PC-3 (cell line): ENCODE measurements at places on chromosomes 1 and 21. TPM values are rescaled to one million over a fixed set of nuclear protein-coding genes. Genes with fewer than 3 reads are reported as not detected.
A peak's percentile ranks its signal among the peaks of the same experiment; 100 is the strongest.

- H3K27me3 ChIP-seq: no peaks in the 10 kb centered on the region
- peak; percentile 64 for DNase-seq
- H3K36me3 ChIP-seq: no peaks in the 10 kb centered on the region
- no peak overlapping the region for H3K4me3 ChIP-seq
- H3K4me1 ChIP-seq: peaks cover 45% of the 10 kb centered on the region
Observed at GRCh38 chr1:197787056-197787455, 11.8 kb upstream of the DENND1B start.

DNA sequence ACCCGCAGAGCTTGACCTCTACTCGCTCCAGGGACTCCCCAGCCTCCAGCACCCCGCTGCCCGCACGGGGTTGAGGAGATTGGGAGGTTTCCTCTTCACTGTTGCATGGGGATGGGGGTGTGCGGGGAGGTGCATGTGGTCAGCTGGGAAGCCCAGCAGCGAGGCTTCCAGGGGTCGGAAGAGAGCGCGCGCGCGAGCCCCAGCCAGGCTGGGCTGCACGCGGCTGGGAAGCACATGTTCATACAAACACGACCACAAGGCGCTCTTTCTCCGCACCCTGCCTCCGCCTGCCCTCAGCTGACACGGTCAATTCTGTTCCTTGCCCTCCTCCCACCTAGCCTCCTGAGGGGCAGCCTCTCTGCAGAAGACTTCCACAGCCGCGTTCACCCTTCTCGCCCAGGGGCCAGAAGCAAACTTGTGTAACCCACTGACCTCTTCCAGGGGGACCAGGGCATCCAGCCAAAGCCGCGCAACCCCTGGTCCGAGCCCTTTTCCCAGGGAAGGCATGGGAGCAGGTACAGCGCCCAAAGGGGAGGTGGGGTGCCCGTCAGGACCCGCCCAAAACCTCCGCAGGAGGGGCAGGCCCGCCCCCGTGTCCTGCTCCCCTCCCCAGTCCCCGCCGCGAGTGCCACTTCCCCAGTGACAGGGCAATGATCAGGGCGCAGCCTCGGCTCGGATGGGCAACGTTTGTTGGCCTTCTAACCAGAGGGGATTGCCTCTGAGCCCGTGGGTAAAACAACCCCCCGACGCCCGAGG, 1.3 kb downstream of the COL24A1 start:
- peaks cover 65% of the 10 kb centered on the region for H3K27me3 ChIP-seq
- H3K4me1 ChIP-seq: peaks cover 11% of the 10 kb centered on the region

GRCh38 chr1:207306023-207306422, 15.5 kb upstream of the CD55 start:
- no peaks in the 10 kb centered on the region for H3K36me3 ChIP-seq
- peaks cover 45% of the 10 kb centered on the region for H3K4me1 ChIP-seq
- peak overlapping the region; percentile 89 for H3K27ac ChIP-seq
- H3K27me3 ChIP-seq: no peaks in the 10 kb centered on the region

DNA sequence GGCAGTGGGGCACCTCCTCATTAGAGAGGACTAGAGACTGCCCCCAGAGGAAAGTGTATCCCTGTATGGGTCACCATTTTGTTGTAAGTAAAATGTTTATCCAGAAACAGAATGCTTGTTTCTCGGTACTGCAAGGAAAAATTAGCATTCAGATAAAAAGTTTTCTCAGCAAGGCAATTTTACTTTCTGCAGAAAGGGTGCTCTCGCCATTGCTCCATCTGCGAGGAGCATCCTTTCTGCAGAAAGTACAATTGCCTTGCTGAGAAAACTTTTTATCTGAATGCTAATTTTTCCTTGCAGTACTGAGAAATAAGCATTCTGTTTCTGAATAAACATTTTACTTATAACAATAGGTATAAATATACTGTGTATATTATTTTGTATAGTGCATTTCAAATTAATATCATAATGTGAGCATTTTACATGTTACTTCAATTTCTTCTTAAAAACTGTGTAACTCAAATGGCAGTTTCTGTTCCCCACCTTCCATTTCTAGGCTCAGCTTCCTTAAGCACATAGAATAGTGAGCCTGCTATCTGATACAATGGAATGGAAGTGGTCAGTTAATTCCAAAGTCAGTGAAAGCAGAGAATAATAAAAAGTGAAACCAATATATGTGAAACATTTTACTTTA, 76.5 kb upstream of the DESI2 start:
- no peak overlapping the region for H3K27ac ChIP-seq
- H3K36me3 ChIP-seq: peaks cover 25% of the 10 kb centered on the region; the same call in 1 of the 2 replicates
- no peaks in the 10 kb centered on the region for H3K27me3 ChIP-seq
- H3K4me3 ChIP-seq: no peak overlapping the region
- H3K4me1 ChIP-seq: no peaks in the 10 kb centered on the region
- DNase-seq: peak; percentile 21

DNA sequence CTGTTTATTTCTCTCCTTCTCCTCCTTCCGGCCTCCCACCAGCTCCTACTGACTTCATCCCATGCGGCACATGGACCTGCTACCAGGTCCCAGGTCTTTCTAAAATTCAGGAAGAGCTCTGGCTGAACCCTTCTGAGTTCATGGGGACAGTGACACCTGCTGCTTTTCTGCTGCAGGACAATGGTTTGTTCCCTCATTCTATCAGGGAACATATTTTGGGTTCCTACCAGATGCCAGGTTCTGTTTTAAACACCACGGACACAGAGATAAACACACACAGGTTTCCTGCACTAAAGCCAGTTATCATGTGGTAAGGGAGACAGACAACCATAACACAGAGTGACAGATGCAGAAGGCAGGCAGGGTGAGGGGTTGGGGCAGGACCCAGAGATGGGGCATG, 114.0 kb upstream of the RAB4A start:
- H3K27ac ChIP-seq: no peak overlapping the region
- H3K4me3 ChIP-seq: no peak overlapping the region
- no peaks in the 10 kb centered on the region for H3K36me3 ChIP-seq

- DNase-seq: no peak
- H3K36me3 ChIP-seq: no peaks in the 10 kb centered on the region
- H3K4me1 ChIP-seq: no peaks in the 10 kb centered on the region
- no peak overlapping the region for H3K27ac ChIP-seq
Observed at GRCh38 chr1:34683616-34684015, 71.2 kb upstream of the GJB5 start.

DNA sequence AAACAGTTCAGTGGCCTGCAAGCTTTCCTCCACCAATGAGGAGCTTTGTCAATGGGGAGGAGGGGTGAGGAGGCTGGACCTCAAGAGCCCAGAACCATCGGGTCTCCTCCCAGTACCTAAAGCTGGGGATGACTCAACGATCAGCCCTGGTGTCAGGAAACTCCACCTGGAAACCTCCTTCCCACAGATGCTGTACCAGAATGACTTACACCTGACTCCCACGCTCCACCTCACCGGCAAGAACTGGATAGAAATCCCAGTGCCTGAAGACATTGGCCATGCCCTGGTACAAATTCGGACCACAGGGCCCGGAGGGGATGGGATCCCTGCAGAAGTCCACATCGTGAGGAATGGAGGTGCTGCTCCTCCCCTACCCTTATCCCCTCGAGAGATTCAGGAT, 11.4 kb downstream of the TMEM81 start:
- H3K4me3 ChIP-seq: no peak overlapping the region
- DNase-seq: peak; percentile 60
- peaks cover 10% of the 10 kb centered on the region; the same call in 1 of the 2 replicates for H3K4me1 ChIP-seq

DNA sequence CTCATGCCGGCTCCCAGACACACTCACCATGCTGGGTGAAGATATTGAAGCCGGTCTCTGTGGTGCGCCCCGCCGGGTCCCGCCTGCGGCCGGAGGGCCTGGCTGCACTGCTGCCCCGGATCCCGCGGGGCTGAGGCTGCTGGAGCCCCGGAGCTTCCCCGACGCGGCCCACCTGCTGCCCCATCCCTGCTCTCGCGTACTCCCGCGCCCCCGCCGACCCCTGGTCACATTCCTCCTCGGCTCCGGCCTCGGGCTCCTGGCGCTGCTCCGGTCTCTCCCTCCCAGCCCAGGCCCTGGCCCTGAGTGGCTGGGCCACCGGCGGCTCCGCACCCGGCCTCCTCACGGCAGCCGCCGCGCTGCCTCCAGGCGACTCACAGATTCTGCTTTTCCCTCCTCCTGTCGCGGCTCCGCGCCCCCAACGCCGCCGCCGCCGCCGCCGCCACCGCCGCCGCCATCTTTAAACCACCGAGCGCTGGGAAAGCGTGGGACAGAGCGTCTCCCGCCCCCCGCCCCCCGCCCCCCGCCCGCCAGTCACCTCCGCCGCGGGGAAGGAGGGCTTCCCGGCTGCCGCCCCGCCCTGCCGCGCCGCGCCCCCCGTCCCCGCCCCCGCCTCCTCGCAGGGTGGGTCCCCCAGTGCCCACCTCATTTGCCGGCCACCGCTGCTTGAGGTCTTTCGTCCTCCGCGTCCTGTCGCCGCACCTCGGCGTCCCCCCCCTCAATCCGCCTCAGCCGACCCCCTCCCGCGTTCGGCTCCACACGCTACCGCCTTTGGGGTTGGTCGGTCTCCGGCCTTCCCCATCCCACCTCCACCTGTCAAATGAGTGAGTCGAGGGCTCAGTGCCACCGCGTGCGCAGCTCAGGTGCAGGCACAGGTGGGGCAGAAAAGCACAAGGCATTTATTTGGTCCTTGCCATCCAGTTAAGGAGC, at the start of gene ABL2:
TSS of gene ABL2 (minus strand) at position 464 of the 927 bp plus-strand sequence. CDS start at position 184, 280 bp downstream.
- no peaks in the 10 kb centered on the region for H3K27me3 ChIP-seq
- H3K4me3 ChIP-seq: peak within 1 kb of the TSS; percentile 94
- H3K27ac ChIP-seq: peak within 1 kb of the TSS; percentile 83
- peak; percentile 44 for DNase-seq
- peaks cover 33% of the 10 kb centered on the region for H3K4me1 ChIP-seq

The CSF3R gene
- not detected in 2 replicates for total RNA-seq

The TMEM9 gene
- 428 and 435 TPM in 2 replicates for total RNA-seq

The NECTIN4 gene
- 6.8 and 7.0 TPM in 2 replicates for total RNA-seq

DNA sequence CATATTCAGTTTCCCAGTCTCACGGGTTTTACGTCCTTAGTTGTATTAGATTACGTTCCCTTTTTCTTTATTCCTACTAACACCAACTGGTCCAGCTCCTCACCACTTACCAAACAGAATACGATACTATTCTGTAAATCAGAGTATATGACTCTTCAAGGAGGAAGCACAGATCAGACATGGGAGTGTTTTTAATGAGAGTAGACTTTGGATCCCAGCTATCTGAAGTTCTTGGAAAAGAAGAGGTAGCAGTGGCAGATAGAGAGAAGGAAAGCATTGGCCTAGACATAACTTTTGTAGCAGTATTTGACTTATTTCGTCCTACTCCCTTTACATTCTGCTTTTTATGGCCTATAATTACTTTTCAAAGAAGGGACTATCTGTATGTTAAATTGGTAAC, 24.1 kb upstream of the PLA2G4A start:
- no peaks in the 10 kb centered on the region for H3K36me3 ChIP-seq
- no peak overlapping the region for H3K27ac ChIP-seq
- H3K27me3 ChIP-seq: no peaks in the 10 kb centered on the region

GRCh38 chr1:54252371-54252936, 52.5 kb downstream of the MRPL37 start:
- no peak overlapping the region for H3K4me3 ChIP-seq
- DNase-seq: no peak
- peak overlapping the region; percentile 85 for H3K27ac ChIP-seq
- H3K27me3 ChIP-seq: no peaks in the 10 kb centered on the region
- H3K36me3 ChIP-seq: no peaks in the 10 kb centered on the region
- peaks cover 45% of the 10 kb centered on the region for H3K4me1 ChIP-seq

- no peaks in the 10 kb centered on the region for H3K36me3 ChIP-seq
- H3K4me3 ChIP-seq: no peak overlapping the region
- no peaks in the 10 kb centered on the region for H3K4me1 ChIP-seq
- DNase-seq: no peak
Observed at GRCh38 chr1:152645146-152645545, 18.0 kb upstream of the LCE2D start.

The FMO5 gene
- 2.8 and 3.2 TPM in 2 replicates for total RNA-seq

The GRIK3 gene
- total RNA-seq: not detected in 2 replicates

The SH2D2A gene
- 6.9 and 7.8 TPM in 2 replicates for total RNA-seq

- H3K27ac ChIP-seq: no peak overlapping the region
- no peak for DNase-seq
- no peaks in the 10 kb centered on the region for H3K36me3 ChIP-seq
- no peak overlapping the region for H3K4me3 ChIP-seq
- H3K27me3 ChIP-seq: no peaks in the 10 kb centered on the region
- H3K4me1 ChIP-seq: peaks cover 10% of the 10 kb centered on the region
Observed at GRCh38 chr1:89641781-89642180, 8.9 kb downstream of the LRRC8C start.

DNA sequence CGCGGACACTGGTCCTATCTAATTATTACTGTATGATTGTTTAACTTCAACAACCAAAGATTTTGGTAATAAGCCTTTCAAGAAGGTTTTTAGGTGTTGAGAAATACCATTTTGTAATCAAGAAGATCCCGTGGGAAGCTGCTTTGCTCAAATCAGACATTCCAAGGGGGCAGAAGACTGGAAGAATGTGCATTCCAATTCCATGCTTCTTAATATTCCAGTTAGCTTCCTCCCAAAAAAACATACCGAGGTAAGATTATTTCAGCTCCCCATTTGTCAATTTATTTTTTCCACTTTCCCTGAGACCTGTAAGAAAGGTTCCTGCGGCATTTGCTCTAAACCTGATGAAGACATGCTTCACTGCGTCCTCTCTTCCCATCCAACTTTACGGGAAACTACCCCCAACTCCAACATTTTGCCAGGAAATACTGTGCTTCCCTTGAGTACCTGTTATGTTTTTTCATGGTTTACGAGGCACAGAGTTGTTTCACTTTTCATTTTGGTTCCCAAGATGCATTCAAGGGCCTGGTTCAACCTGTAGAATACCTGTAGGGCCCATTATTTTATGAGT, 4.1 kb downstream of the CNN3 start:
- DNase-seq: no peak
- H3K4me1 ChIP-seq: peaks cover 39% of the 10 kb centered on the region
- peak overlapping the region; percentile 89 for H3K4me3 ChIP-seq
- no peak overlapping the region for H3K27ac ChIP-seq
- peaks cover 33% of the 10 kb centered on the region for H3K36me3 ChIP-seq

DNA sequence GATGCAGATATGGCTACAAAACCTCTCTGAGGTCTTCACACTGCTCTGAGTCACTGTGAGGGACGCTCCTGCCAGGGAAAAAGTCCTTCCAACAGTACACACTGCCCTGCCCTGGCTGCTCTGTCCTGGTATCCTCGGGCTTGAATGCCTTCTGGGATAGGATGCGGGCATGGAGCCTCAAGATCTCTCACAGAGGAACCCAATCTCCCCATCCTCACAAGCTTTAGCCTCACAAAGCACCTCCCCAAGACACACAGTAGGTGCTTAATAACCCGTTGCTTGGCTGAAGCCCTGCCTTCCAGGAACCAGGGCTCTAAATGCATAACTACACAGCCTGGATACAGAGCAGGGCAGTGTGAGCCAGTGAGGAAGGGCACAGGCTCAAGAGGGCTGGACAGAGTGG, 9.2 kb downstream of the RAP1GAP start:
- DNase-seq: no peak
- no peak overlapping the region for H3K4me3 ChIP-seq
- H3K4me1 ChIP-seq: 0 out of 2 replicates have a peak, but pooled peaks cover 3% of the 10 kb centered on the region
- H3K27ac ChIP-seq: no peak overlapping the region
- H3K36me3 ChIP-seq: no peaks in the 10 kb centered on the region
- 0 out of 2 replicates have a peak, but pooled peaks cover 6% of the 10 kb centered on the region for H3K27me3 ChIP-seq

DNA sequence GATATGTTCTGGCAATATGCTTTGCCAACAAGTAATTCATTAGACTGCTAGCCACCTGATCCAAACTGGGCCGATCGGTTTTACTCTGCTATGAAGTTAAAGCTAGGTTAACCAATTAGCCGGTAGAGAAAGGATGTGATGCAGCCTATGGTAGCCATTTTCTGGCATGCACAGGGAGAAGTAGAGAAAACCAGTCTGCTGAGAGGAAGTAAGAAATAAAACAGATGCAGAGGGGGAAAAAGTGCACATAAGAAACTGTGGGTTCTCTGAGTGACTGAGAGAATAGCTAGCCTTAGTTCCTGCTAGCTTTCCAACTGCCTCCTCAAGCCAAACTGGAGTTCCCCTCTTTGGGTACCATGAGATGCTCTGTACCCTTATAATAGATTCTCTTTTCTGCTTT, 52.8 kb downstream of the ARID4B start:
- DNase-seq: no peak
- H3K27me3 ChIP-seq: no peaks in the 10 kb centered on the region
- no peak overlapping the region for H3K27ac ChIP-seq
- no peaks in the 10 kb centered on the region for H3K36me3 ChIP-seq
- H3K4me3 ChIP-seq: no peak overlapping the region
- no peaks in the 10 kb centered on the region for H3K4me1 ChIP-seq
